ENCODE measurements at places on chromosomes 6 and 20.

GRCh38 chr20:46801003-46801702 is 91.7 kb downstream of the SLC2A10 start:
- DNase-seq: no peak

GRCh38 chr6:39688494-39688893 is 36.7 kb downstream of the KIF6 start:
- no peak for DNase-seq

- DNase-seq: peak; percentile 52
These were observed 113.5 kb upstream of the PHACTR1 start for GRCh38 chr6:12602951-12603672.

GRCh38 chr6:136438441-136438840 is 111.8 kb downstream of the MAP7 start:
- DNase-seq: no peak

Measured in LoVo (cell line).